Muscle of leg (tissue), 16 donors: ENCODE measurements at places on chromosomes 6 and 20.

GRCh38 chr6:13885601-13886000 lies 39.2 kb upstream of the RNF182 start:
- peak; percentile 53 for DNase-seq

DNA sequence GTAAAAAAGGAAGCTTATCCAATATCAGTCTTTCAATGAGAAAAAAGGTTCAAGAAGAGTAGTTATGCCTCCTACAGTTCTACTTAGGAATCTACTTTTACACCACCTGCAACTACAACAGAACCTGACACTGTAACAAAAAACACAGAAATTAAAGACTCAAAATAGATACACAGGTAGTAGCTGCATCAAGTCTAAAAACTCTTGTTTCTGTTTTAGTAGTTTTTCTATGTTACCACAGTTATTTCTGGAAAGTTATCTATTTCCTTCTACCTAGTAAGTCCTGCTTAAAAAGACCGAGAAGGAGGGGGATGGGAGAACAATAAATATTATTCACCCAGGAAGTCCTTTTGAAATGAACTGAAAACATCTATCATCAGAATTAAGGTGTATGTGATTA lies 52.5 kb downstream of the ATG5 start:
- DNase-seq = no peak

GRCh38 chr6:163984124-163984936 lies 569.8 kb downstream of the QKI start:
- no peak for DNase-seq

DNA sequence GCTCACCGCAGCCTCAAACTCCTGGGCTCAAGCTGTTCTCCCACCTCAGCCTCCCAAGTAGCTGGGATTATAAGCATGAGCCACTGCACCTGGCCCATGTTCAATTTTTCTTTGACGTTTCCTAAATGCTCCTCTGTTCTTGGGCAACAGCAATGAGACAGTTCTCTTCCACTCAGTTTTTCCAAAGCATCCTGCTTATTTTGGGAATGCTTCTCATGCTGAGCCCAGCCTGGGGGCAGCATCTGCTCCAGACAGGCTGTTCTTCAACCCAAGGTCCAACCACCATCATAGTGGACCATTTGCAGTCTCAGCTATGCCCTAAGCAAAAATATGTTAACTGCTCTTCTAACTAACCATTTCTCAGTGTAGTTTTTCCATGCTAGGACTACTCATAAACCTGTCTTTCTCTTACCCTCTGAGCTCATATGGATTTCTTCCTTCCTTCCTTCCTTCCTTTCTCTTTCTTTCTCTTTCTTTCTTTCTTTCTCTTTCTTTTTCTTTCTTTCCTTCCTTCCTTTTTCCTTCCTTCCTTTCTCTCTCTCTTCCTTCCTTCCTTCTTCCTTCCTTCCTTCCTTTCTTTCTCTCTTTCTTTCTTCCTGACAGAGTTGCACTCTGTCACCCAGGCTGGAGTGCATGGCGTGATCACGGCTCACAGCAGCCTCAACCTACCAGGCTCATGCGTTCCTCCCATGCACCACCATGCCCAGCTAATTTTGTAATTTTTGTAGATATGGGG lies 48.4 kb downstream of the GCNT2 start:
- DNase-seq = no peak

- peak; percentile 62 for DNase-seq
Observed at GRCh38 chr6:93675856-93676417, 256.6 kb upstream of the EPHA7 start.

DNA sequence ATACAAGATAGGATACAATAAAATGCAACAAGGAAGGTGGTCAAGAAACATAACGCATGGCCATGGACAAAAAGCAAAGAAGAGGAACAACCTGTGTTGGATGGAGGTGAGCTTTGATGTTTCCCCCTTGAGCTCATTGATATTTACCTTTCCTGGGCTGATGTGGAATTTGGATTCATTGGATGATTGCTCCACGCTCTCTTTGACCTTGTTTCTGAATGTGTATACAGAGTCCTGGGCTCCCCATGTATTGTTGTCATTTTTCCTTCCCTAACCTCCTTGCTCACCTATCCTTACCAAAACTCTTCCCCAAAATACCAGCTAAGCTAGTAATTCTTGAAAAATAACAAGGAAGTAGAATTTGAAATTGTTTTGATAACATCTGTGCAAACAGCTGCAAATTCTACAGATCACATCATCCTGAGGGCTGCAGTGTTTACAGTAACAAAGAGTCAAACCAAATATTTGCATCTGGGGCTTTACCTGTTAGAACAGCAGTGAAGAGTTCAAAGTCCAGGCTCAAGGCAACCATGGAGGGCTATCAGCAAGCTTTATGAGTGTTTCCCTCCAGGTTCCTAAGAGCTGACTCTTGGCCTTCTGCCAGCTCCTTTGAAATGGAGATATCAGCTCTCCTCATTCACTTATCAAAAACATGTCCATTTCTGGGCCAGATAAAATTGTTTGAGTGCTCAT lies 214.3 kb upstream of the MARCKS start:
- DNase-seq = peak; percentile 65

DNA sequence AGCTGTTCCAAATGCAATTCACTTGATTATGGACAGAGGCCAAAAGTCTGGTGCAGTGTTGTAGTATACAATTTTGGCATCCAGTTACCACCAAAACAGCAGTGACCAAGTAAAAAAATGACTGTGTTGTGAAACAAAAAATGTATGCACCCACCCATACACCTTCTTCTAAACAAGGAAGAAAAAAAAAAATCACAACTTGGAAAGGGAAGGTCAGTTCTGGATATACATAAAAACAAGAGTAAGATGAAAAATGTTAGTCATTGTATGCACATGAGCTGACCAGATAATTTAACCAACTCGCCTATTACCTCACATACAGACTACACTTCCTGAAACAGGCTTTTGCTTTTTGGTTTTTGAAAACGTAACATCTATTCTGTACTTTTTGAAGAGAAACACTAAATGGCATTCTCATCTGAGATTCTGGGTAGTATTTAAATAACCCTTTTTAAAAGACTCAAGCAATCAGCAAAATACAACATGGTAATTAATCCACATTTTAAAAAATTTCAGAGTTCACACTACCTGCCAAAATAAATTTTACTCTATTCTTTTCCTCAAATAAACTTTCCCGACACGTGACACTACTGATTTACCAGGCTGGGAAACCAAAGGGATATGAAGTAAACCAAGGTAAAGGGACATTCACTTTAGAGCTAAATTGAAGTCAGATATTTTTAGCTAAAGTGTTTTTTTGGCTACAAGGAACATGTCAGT lies 141.6 kb upstream of the SHLD1 start:
- DNase-seq = peak; percentile 53

GRCh38 chr6:135271626-135272025 lies 90.5 kb downstream of the MYB start:
- DNase-seq = no peak

- no peak for DNase-seq
Observed at GRCh38 chr6:56532766-56533551, 109.7 kb downstream of the DST start.
